Lower leg skin (tissue), 4 donors: ENCODE measurements at places on chromosomes 13 and 19. TPM values are rescaled to one million over a fixed set of nuclear protein-coding genes. Genes with fewer than 3 reads are reported as not detected.

Gene TEAD2
- 1.3 TPM for total RNA-seq

DNA sequence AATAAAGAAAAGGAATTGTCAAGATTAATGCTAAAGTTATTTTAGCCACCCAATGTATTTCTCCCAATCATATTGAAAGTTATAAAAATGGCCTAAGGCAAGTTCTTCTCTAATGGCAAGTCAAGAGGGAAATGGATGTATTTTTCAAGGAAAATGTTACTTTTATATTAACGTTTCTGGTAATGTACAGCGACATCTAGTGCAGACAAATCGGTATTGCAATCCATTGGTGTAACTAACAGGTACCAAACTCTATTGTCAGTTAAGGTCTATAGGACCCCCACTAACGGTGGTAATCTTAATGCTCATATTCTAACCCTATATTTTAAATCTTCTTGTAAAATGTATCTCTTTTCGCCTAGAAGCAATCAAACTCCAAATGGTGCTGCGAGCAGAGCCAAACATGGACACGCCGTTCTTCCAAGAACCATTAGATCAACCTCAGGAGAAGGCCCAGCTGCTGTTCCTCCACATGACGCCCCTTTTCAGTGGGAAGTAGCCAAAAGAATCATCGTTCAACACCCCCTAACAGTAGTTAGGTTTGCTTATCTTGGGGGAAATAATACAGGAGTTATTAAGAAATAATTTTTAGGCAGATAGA lies 98.5 kb upstream of the PABPC3 start:
- no peak for DNase-seq

Gene SMIM44
- total RNA-seq, result not detected

- no peak for DNase-seq
These were observed at the start of gene OR7C2 for GRCh38 chr19:14941189-14941588. TSS of gene OR7C2 (plus strand) at chr19:14941489. CDS start at chr19:14941489, 0 bp downstream.

GRCh38 chr13:35723053-35723461 lies 246.6 kb upstream of the MAB21L1 start:
- peak; percentile 21 for DNase-seq

GRCh38 chr13:80010286-80010831 lies 330.6 kb downstream of the SPRY2 start:
- no peak for DNase-seq

GRCh38 chr13:112058941-112059340 lies 8.0 kb upstream of the SOX1 start:
- no peak for DNase-seq

Gene GIPC3
- total RNA-seq, result not detected
